NCI-H1436 treated with DMSO at 0.1 percent for 48 hours (cell line): ENCODE measurements at places on chromosomes 2 and 18.

- DNase-seq: no peak
These were observed 121.8 kb downstream of the GPR39 start for GRCh38 chr2:132538331-132538855.

DNA sequence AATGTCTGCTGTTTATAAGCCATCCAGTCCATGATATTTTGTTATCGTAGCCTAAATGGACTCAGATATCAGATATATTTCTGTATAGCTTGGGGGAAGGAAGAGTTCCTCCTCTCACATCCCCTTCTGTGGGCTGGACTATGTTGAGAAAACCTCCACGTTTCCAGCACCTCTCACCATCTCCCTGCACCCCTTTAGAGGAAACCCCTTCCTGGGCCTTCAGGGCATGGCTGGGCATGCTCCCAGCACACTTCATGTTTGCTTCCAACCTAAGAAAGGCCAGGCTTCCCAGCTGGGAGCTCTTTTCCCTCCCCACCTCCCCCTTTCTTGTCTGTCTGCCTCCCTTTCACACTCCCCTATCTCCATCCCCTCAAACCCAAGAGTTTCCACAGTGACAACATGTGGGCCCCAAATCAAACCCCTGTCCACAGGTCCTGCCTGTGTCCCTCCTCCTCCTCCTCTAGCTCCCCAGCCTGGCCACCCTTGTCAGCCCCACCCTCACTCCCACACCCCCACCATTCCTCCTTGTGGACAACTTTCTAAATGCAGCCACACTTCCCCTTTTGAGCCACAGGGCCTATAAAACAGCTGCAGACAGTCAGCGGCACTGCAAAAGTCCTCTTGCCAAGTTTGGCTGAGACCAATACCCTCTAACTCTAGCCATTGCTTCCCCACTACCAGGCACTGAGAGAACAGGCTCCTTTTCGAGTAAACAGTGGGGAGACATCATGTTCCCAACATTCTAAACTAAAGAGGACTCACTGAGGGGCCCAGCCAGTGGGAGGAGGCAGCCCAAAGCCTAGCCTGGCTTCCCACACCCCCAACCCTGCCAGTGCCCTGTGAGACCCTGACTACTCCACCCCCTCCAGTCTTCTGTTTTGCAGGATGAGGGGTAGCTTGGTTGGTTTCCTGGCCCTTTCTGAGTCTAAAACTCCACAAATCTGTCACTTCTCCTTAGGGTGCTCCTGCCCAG, 120.5 kb downstream of the ZFP36L2 start:
- no peak for DNase-seq

DNA sequence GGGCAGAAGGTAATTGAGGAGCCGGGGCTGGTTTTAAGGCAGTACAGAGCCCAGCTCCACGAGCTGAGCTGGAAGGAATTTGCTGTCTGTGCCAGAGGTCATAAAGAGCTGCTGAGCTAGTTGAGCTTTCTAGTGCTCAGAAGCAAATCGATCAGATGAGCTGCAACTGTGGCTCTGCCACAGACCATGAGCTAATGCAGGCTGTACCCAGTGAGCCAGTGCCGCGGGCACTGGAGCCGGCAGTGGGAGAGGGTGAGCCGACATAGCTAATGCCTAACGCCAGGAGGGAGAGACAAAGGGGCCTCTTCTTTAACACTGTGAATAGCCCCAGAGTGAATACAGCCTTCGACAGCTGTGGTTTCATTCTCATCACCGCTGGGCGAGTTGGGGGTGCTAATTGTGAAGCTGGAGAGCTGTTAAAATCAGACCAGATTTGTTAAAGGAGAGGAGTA, 410.1 kb upstream of the TCF4 start:
- DNase-seq: no peak

- no peak for DNase-seq
These were observed 437.7 kb downstream of the PTPRM start for GRCh38 chr18:8004792-8005191.

DNA sequence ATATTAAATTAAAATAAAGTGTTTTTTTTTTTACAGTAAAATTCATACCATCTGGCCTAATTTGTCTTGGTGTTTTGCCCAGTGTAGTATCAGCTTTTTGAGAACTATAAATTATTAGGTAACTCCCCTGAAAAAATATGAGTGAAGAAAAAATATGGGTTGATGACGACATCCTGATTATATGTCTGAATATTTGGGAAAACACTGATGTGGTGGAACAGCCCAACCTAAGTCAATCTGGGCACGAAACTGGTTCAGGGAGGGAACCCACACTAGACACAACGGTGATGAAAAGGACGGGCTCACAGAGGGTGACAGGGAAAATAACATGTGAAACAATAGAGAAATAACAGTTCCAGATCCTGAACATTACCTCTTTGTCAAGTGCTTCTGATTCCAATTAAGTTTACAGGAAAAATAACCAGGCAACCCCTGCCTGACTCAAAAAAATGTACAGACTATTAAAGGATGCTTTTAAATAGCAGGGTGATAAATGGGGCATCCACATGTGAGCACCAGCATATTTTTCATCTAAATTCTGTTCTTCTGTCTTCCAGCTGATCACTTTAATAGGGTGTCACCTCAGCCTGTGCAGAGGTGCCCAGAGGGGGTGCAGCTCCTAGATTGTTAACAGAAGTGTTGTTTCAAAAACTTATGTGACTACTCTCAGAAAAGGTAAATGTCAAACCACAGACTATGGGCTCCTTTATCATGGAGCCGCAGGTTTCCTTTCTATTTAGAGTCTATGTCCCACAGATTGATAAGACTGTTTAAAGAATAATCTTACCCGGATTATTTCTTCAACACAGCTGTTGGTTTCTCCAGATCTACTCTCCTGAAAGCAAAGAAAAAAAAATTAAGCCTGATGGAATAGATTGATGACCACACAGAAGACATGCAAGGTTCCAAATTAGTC, 305.4 kb downstream of the AFF3 start:
- no peak for DNase-seq

GRCh38 chr2:134836986-134837385, 1.4 kb upstream of the ACMSD start:
- DNase-seq: no peak

- DNase-seq: no peak
These were observed 464.1 kb upstream of the CRIM1 start for GRCh38 chr2:35891528-35891927.

DNA sequence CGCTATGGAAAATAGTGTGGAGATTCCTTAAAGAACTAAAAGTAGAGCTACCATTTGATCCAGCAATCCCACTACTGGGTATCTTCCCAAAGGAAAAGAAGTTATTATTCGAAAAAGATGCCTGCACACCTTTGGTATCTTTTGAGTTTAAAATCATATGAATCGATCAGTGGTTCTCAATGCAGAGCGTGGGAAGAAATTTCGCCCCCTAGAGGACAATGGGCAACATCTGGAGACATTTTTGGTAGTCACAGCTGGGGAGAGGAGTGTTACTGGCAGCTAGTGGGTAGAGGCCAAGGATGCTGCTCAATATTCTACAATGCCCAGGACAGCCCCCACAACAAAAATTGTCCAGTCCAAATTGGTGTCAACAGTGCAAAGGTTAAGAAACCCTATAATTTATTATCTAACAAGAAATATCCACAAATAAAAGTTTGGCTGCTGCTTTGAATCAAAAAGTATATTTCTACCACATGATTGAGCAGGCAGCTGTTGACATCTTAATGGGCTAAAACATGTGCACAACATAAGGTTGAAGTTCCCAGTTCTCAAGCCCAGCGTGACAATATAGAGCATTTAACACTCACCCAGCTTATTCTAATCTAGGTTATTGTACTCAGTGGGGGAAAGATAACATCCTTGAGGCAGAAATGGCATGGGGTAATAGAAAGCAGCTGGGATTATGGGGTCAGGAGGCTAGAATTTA, 425.7 kb downstream of the LRATD1 start:
- DNase-seq: no peak

DNA sequence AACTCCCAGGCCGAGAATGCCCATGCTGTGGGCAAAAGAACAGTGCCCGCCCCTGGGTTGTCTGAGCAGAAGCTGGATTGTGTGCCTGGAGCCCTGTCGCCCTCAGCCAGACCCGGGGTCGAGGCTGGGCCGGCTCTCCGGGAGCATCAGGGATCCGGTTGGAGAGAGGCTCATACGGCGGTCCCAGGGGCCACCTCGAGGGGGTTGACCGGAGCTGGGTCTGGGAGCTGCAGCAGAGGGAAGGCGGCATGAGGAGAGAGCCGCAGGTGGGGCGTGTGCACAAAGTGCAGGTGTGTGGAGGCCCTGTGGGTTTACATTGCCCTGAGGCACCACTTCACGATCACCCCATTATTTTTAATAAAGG, 39.5 kb downstream of the MBP start:
- no peak for DNase-seq

DNA sequence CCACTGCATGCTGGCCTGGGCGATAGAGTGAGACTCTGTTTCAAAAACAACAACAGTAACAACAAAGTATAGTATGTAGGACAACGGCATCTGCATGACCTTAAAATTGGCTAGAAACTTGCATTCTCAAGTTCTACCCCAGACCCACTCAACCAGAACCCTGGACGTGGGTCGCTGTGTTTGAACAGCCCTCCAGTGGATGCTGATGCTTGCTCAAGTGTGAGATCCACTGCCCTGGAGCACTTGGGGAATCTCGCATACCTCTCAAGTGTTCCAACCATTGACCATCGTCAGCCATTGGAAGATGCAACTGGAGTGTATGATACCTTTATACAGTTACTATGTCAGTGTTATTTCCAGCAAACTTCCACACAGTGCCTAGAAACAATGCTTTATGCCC, 435.9 kb downstream of the DCDC2C start:
- no peak for DNase-seq

DNA sequence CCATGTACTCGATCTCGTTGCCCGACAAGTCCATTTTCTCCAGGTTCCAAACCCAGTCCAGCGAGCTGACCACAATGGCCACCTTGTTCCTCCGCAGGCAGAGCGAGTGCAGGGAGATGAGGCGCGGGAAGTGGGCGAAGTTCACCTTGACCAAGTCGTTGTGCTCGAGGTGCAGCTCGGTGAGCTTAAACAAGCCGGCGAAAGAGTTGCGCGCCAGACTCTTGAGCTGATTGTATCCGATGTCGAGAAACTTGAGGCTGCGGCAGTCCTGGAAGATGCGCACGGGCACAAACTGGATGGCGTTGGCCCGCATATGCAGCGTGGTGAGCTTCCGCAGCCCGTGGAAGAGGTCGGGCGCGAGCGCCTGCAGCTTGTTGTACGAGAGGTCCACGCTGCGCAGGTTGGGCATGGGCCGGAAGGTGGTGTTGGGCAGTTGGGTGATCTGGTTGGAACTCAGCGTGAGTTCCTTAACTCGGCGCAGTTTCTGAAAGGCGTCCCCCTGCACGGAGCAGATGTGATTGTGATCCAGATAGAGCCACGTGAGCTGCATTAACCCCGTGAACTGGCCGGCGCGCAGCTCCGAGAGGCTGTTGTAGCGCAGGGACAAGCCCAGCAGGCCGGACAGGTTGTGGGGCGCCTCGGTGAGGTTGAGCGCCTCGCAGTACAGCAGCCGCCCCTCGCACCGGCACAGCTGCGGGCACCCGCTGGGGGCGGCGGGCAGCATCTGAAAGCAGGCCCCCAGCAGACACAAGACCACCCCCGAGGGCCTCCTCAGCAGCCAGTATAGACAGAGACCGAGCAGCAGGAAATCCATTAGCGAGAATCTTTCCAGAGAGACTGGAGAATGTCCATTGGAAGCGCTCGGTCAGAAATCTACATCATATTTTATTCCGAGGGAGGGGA, 1.3 kb downstream of the LRRTM1 start:
- no peak for DNase-seq

DNA sequence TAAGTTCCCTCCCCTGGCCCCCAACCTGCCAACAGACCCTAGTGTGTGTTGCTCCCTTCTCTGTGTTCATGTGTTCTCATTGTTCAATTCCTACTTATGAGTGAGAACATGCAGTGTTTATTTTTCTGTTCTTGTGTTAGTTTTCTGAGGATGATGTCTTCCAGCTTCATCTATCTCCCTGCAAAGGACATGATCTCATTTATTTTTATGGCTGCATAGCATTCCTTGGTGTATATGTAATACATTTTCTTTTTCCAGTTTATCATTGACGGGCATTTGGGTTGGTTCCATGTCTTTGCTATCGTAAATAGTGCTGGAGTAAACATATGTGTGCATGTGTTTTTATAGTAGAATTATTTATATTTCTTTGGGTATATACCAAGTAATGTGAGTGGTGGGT, 602.2 kb downstream of the DSC3 start:
- no peak for DNase-seq

DNA sequence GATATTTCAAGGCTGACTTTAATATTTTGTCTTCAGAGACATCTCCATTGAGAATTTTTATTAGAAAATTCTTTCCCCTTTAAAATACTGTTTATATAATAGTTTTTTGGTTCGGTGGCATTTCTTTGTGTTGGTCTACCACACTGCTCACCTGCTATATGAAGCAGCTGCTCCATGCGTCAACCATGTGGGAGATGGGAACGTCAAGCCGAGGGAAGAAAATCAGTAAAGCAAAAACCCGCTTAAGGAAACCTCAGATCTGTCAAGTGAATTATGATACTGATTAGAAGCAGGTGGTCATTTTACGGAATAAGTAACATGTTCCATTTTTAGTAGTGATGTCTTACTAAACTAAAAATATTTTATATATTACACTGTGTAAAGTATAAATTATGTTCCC, 5.6 kb upstream of the TMEM17 start:
- no peak for DNase-seq

GRCh38 chr18:23356424-23356823, 96.7 kb upstream of the RIOK3 start:
- no peak for DNase-seq

GRCh38 chr2:144753416-144753815, 233.5 kb upstream of the ZEB2 start:
- no peak for DNase-seq

- DNase-seq: no peak
These were observed 20.6 kb downstream of the SMAD7 start for GRCh38 chr18:48929941-48930713.

- no peak for DNase-seq
These were observed 688 bp downstream of the MAPRE2 start for GRCh38 chr18:35041815-35042387.

GRCh38 chr18:42780171-42780570, 335.3 kb downstream of the RIT2 start:
- DNase-seq: no peak

- no peak for DNase-seq
These were observed 264.0 kb upstream of the CXCR4 start for GRCh38 chr2:136381722-136382633.
